ENCODE measurements at places on chromosomes 11 and 22.

- no peak for DNase-seq
Observed at GRCh38 chr22:29144786-29145160, 60.9 kb upstream of the EMID1 start.

- DNase-seq = no peak
Observed at GRCh38 chr11:44507896-44508445, 57.5 kb upstream of the CD82 start.

DNA sequence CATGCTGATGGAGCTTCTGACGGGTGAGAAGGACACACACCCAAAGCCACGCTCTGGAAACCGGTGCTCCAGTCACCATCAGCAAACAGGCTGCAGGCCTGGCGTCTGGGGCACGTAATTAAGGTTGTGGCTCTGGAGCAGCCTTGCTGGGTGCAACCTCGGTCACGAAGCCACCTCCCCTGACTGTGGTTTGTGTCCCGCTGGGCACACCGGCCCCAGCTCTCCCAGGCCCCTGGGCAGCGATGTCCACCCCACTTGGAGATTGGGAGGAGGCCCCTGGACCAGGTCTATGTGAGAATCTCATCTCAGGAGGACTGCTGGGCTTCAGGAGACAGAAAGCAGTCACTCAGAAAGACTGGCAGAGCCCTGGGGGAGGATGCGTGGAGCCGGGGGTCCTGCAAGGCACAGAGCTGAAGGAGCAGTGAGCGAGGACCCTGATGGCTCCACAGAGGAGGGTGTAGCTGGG lies 631.6 kb downstream of the BRD1 start:
- DNase-seq = no peak

GRCh38 chr11:26983645-26984044 lies 10.3 kb upstream of the FIBIN start:
- DNase-seq = no peak

- no peak for DNase-seq
Observed at GRCh38 chr11:8341996-8342395, 78.3 kb upstream of the LMO1 start.

- no peak for DNase-seq
Observed at GRCh38 chr11:115691030-115691429, 186.8 kb upstream of the CADM1 start.

GRCh38 chr22:40433416-40434090 lies 63.2 kb downstream of the SGSM3 start:
- no peak for DNase-seq
